SK-MEL-5 (cell line): ENCODE measurements at places on chromosomes 6 and 20. TPM values are rescaled to one million over a fixed set of nuclear protein-coding genes. Genes with fewer than 3 reads are reported as not detected.

DNA sequence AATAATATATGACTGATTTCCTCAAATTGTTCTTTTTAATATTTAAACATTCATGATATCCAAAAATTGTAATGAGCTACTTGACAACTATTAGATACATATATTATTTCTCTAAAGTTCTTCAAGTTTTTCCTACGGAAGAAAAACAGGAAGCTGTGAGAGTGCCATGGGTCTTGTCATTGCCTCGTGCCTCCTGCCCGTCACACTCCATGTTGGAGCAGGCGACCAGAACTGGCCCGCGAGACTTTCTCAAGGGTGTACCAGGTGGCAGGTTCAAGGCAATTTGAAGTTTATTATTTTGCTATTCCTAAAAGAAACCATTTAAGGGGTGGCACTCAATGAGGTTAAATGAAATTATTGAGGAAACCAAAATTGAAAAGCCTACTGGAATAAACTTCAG lies 337.2 kb downstream of the HACE1 start:
- DNase-seq = no peak

DNA sequence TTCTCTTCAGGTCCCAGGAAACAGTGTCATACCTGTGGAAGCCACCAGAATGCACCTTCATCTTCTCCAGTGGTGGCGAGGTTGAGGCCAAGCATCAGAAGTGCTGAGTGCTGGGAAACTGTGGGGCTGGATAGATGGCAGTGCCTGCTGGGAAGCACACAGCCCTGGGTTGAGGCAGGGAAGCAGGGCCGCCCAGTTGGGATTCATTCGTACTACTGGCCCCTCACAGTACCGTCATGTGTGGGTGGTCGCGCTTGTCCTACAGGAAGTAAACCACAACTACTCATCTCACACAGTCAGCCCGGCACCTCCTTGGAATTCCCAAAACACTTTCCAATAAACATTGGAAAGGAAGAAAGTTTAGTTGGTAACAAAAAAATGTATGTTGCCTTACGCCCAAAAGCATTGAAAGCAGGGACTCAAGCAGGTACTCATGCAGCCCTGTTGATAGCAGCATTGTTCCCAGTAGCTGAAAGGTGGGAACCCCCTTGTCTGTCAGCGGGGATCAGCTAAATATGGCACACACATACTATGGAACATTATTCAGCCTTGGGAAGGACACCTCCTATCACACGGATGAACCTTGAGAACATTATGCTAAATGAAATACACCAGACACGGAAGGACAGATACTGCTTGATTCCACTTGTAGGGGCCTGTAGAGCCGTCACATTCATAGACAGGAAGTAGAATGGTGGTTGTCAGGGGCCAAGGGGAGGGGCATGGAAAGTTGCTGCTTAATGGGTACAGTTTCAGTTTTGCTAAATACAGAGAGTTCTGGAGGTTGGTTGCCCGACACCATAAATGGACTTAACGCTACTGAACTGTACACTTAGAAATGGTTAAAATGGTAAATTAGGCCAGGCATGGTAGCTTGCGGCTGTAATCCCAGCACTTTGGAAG lies 162.7 kb downstream of the MTHFD1L start:
- DNase-seq = no peak

DNA sequence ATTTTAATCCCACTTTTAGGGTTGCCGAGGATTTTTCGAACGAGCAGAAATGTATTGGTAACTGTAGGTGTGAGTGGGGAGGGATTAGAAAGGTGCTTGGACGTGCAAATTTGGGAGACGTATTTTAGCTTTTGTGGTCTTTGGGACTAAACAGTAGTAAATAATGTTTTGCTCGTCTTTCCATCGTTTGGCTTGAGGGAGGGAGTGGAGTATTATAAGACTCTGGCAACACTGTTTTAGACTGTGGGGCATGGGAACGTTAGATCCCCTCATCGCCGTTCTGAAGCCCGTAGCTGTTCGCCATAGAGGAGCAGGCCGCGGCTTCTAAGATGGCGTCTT lies 2.8 kb downstream of the BRD2 start:
- DNase-seq = no peak

- no peak for DNase-seq
Observed at GRCh38 chr20:37401282-37401929, 55.5 kb downstream of the SRC start.

DNA sequence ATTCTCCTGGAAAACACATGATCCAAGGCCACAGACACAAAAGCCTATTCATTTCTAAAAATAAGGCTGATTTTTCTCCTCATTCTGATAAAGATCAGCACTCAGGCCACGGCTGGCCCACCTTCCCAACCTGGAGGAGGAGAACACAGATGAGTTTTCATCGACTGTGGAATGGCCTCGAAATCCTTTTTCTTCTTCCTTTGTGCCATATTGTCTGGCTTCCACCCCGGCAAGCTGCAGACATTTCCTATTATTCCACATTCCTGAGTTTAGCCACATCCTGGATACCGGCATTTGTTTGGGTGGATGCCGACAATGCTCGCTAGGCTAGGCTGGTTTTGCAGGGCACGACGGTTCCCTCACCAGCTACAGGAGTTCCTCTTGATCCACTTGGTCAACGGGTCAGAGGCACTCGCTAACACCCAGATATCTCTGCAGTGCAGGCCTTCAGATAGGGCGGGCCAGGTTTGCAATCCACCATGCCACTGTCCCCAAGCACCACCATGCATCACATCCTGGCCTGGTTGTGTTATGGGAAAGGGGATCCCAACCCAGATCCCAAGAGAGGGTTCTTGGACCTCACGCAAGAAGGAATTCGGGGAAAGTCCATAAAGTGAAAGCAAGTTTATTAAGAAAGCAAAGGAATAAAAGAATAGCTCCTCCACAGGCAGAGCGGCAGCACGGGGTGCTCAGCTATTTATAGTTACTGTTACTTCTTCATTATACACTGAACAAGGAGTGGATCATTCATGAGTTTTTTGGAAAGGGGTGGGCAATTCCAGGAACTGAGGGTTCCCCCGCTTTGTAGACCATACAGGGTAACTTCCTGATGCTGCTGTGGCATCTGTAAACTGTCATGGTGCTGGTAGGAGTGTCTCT lies 4.2 kb upstream of the CTSZ start:
- peak; percentile 78 for DNase-seq

GRCh38 chr6:104829183-104829958 lies 30.3 kb downstream of the HACE1 start:
- peak; percentile 1 for DNase-seq

Gene CALHM4
- 0.16 TPM in 1 of 2 replicates, not detected in the other for total RNA-seq

Gene FAM209B
- not detected in 2 replicates for total RNA-seq
